Tibial nerve (tissue), 4 donors: ENCODE measurements at places on chromosomes 3 and 15.

GRCh38 chr3:179063945-179064560 is 7.6 kb downstream of the ZMAT3 start:
- peaks cover 14% of the 10 kb centered on the region for H3K36me3 ChIP-seq
- no peaks in the 10 kb centered on the region for H3K27me3 ChIP-seq
- no peak overlapping the region for H3K27ac ChIP-seq
- no peak for DNase-seq
- H3K4me3 ChIP-seq: no peak overlapping the region
- no peaks in the 10 kb centered on the region for H3K4me1 ChIP-seq

GRCh38 chr3:197303452-197303851 is 5.0 kb upstream of the DLG1 start:
- H3K27me3 ChIP-seq: no peaks in the 10 kb centered on the region
- no peak for DNase-seq
- no peaks in the 10 kb centered on the region for H3K4me1 ChIP-seq
- H3K4me3 ChIP-seq: no peak overlapping the region
- no peak overlapping the region for H3K27ac ChIP-seq
- no peaks in the 10 kb centered on the region for H3K36me3 ChIP-seq

DNA sequence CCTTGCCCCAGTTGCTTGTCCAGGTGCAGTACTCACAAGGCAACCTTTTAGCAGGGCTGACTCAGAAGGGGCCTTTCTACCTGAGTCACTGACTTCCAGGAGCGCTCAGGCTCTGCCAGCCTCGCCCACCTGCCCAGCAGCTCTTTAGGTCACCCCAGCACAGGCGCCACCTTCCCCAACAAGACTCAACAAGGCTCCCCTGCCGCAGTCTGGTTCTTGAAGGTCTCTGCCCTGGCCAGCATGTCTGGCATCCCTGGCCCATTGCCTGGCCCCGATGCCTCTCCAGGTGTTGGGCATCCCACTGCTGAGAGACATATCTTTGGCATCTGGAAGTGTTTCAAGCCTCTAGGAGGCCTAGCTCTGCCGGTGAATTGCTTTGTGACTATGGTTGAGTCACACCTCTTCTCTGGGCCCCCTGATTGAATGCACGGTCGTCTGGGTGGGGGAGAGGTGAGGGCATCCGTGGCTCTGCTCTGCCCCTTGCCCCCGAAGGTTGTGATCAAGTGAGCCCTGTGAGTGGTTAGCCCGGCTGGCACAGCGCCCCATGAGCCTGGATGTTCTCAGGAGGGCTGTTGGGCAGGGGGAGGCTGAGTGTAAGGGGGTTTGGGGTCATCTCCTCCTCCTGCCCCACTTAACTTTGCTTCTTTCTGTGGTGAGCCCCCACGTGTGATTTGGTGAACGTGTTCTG is 21.6 kb downstream of the SNX33 start:
- no peaks in the 10 kb centered on the region for H3K36me3 ChIP-seq
- H3K4me1 ChIP-seq: peaks cover 32% of the 10 kb centered on the region
- H3K4me3 ChIP-seq: no peak overlapping the region
- H3K27ac ChIP-seq: no peak overlapping the region

DNA sequence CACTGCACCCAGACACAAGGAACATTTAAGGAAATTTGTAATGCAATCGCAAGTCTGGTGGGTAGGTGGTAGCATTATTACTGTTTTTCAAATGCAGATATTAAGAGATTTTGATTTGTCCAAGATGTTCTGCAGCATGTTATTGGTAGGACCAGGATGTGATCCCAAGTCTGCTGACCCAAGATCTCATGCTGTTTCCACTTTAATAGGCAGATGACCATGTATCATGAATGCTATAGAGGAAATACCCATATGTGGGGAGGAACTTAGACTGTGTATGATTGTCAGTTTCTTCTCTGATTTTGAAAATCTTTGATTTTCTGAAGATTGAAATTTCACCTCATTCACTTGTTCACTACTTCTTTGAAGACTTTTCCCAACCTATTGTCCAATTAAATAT is 28.7 kb downstream of the ATP6V1A start:
- no peaks in the 10 kb centered on the region for H3K27me3 ChIP-seq
- no peak for DNase-seq
- no peak overlapping the region for H3K4me3 ChIP-seq
- H3K4me1 ChIP-seq: no peaks in the 10 kb centered on the region
- no peaks in the 10 kb centered on the region for H3K36me3 ChIP-seq
- H3K27ac ChIP-seq: no peak overlapping the region

DNA sequence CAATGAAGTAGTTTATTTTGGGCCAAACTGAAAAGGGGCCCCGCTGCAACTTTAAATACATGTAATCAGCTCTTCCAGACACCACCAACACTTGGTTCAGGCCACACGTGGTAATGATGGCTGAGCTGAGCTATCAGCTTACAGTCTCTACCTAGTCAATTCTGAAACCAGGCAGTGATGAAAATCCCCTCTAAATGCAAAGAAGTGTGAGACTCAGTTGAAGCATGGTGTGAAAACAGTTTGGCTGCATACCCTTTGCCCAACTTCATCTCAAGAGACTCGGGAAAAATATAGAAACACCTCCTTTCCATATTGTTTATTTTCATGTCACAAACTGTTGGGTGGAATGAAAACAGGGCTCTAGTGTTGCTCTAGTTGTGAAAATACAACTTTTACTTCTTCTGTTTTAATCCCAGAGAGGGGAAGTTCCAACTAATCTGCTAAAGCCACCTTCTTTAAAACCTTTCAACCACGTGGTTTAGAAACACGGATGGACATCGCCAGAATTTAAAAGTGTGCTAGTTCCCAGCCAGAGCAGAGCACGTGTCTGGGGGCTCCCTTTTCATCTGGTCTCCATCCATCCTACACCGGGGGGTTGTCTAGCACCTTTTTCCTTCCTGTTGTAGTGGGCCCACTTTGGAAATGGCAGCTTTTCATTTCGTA is 229.1 kb downstream of the EPHB1 start:
- no peaks in the 10 kb centered on the region for H3K27me3 ChIP-seq
- no peaks in the 10 kb centered on the region for H3K36me3 ChIP-seq
- H3K4me1 ChIP-seq: no peaks in the 10 kb centered on the region
- no peak for DNase-seq
- H3K27ac ChIP-seq: no peak overlapping the region

GRCh38 chr15:47246317-47246716 is 471.0 kb upstream of the SEMA6D start:
- no peak overlapping the region for H3K4me3 ChIP-seq
- H3K27ac ChIP-seq: no peak overlapping the region
- DNase-seq: no peak
- no peaks in the 10 kb centered on the region for H3K27me3 ChIP-seq
- H3K36me3 ChIP-seq: no peaks in the 10 kb centered on the region

DNA sequence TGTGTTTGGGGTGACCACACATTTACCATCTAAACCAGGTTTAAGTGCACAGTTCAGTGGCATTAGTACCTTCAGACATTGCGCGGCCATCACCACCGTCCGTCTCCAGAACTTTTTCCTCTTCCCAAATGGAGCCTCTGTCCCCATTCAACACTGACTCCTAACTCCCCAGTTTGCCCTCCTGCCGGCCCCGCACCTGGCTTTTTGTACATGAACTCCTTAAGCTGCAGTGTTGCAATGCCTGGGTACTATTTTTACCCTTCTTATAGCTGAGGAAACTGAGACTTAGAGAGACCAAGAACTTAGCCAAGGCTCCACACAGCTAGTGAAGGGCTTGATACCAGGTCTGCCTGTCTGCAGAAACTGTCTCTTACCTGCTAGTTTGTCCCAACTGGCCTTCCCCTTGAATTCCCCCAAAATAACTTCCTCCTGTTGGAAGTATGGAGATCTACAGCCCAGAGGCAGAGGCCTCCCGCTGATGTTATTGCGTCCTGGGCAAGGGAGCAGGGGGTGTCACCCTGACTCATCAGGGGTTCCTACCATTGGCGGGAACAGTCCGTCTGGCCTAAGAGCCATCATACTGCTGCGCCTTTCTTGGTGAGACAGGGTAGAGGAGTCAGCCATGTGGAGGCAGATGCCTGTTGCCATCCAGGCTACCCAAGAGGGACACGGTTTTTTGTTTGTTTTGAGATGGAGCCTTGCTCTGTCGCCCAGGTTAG is 65.6 kb downstream of the GRIP2 start:
- no peaks in the 10 kb centered on the region for H3K36me3 ChIP-seq
- no peaks in the 10 kb centered on the region for H3K27me3 ChIP-seq
- H3K27ac ChIP-seq: no peak overlapping the region
- DNase-seq: no peak
- no peak overlapping the region for H3K4me3 ChIP-seq

- peaks cover 94% of the 10 kb centered on the region for H3K36me3 ChIP-seq
- H3K4me3 ChIP-seq: no peak overlapping the region
- no peaks in the 10 kb centered on the region for H3K27me3 ChIP-seq
- peaks cover 12% of the 10 kb centered on the region for H3K4me1 ChIP-seq
- no peak for DNase-seq
- no peak overlapping the region for H3K27ac ChIP-seq
Observed at GRCh38 chr15:90481023-90481422, 48.7 kb upstream of the CRTC3 start.

DNA sequence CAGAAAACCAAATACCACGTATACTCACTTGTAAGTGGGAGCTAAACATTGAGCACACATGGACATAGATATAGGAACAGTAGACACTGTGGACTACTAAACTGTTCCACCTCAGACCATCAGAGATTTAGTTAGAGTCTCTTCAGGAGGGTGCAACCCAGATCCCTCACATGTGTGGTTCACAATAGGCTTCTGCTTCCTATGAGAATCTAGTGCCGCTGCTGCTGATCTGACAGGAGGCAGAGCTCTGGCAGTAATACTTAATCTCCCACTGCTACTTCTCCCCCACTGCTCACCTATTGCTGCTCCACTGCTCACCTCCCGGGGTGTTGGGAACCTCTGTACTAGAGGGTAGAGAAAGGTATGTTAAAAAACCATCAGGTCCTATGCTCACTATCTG is 533.3 kb downstream of the NSUN3 start:
- no peak overlapping the region for H3K4me3 ChIP-seq
- no peaks in the 10 kb centered on the region for H3K4me1 ChIP-seq
- H3K27ac ChIP-seq: no peak overlapping the region

DNA sequence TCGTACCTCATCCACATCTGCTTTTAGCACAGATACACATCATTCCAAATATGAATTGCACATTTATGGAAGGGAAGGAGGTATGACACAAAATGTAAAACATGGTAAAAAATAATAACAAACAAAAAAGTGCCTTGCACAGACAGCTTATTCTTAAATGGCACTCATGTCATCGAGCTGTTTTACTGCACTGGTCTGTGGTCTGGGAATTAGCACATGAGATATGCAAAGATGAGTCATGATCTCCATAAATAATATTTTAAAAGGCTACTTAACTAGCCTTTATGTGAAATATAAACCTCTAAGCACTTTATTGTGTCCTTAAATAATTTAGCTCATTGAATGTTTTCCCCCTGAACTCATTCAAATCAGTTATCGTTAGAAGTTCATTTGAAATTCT is 142.2 kb upstream of the ZNF385D start:
- no peaks in the 10 kb centered on the region for H3K27me3 ChIP-seq
- no peak overlapping the region for H3K4me3 ChIP-seq
- H3K36me3 ChIP-seq: no peaks in the 10 kb centered on the region
- no peak overlapping the region for H3K27ac ChIP-seq
- DNase-seq: no peak

GRCh38 chr3:134134698-134135415 is 105.1 kb upstream of the SLCO2A1 start:
- DNase-seq: no peak
- H3K36me3 ChIP-seq: no peaks in the 10 kb centered on the region
- H3K27ac ChIP-seq: no peak overlapping the region
- no peak overlapping the region for H3K4me3 ChIP-seq

DNA sequence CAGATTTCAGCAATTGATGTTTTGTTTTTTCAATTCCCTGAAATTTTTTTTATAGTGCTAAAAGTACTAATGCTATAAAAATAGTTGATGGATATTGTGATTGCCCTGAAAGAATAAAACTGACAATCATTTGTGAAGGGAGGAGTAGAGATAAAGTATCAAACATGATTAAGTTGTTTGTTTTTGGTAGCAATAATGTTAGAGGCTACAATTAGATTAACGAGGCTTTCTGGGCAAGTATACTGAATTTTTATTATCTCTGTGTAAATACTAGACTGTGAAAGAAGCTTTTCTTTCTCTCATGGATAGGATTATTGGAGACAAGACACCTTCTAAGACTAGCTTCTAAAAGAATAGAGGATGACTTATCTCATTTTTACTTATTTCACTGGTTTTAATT is 15.6 kb downstream of the NR1D2 start:
- no peak overlapping the region for H3K27ac ChIP-seq
- DNase-seq: no peak
- H3K4me1 ChIP-seq: no peaks in the 10 kb centered on the region
- H3K4me3 ChIP-seq: no peak overlapping the region

GRCh38 chr15:99850517-99850916 is 117.3 kb upstream of the LYSMD4 start:
- H3K27ac ChIP-seq: no peak overlapping the region
- H3K4me3 ChIP-seq: no peak overlapping the region
- no peaks in the 10 kb centered on the region for H3K27me3 ChIP-seq
- no peak for DNase-seq
- H3K36me3 ChIP-seq: no peaks in the 10 kb centered on the region
- H3K4me1 ChIP-seq: no peaks in the 10 kb centered on the region

DNA sequence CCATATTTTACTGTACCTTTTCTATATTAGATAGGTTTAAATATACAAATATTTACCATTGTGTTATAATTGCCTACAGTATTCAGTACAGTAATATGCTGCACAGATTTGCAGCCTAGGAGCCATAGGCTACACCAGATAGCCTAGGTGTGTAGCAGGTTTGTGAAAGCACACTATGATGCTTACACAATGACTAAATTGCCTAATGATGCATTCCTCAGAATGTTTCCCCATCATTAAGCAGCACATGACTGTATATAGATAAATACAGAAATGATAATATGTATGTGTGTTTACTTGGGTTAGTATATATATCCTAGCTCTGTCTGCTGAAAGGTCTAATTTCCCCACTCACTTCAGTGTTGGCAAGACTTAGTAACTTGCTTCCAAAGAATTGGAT is 65.8 kb downstream of the MYL3 start:
- DNase-seq: no peak
- H3K27me3 ChIP-seq: no peaks in the 10 kb centered on the region
- H3K36me3 ChIP-seq: no peaks in the 10 kb centered on the region

- H3K27ac ChIP-seq: no peak overlapping the region
- no peak overlapping the region for H3K4me3 ChIP-seq
- H3K4me1 ChIP-seq: no peaks in the 10 kb centered on the region
- H3K36me3 ChIP-seq: no peaks in the 10 kb centered on the region
- H3K27me3 ChIP-seq: no peaks in the 10 kb centered on the region
- no peak for DNase-seq
Observed at GRCh38 chr15:88738796-88739195, 64.4 kb upstream of the ACAN start.

GRCh38 chr15:90062023-90062442 is 40.2 kb downstream of the IDH2 start:
- no peak for DNase-seq
- H3K27ac ChIP-seq: no peak overlapping the region
- H3K36me3 ChIP-seq: no peaks in the 10 kb centered on the region
- H3K4me1 ChIP-seq: no peaks in the 10 kb centered on the region
- no peaks in the 10 kb centered on the region for H3K27me3 ChIP-seq

DNA sequence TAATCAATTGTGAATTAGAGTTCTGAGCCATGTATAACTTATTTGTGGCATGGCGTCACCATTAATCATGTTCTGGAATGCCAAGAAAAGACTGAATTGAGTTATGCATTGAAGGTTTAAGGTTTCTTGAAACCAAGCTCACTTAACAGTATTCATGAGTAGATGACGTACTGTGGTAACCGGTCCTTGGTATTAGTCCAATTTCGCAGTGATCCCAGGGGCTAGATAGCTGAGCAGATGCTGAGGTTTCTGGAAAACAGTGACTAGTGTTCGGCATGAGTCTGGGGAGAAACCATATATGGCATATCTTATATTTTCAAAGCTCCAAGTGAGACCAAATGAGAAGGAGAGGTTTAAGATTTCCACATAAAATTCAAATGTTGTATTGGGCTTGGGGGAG is 218.3 kb upstream of the LYSMD4 start:
- no peaks in the 10 kb centered on the region for H3K27me3 ChIP-seq
- H3K4me3 ChIP-seq: no peak overlapping the region
- no peak overlapping the region for H3K27ac ChIP-seq
